PC-3 (cell line): ENCODE measurements at places on chromosomes 13 and 19. TPM values are rescaled to one million over a fixed set of nuclear protein-coding genes. Genes with fewer than 3 reads are reported as not detected.
A peak's percentile ranks its signal among the peaks of the same experiment; 100 is the strongest.

The ARMC6 gene
- total RNA-seq = 102 and 114 TPM in 2 replicates

The ZNF570 gene
- 0.07 and 0.63 TPM in 2 replicates for total RNA-seq

DNA sequence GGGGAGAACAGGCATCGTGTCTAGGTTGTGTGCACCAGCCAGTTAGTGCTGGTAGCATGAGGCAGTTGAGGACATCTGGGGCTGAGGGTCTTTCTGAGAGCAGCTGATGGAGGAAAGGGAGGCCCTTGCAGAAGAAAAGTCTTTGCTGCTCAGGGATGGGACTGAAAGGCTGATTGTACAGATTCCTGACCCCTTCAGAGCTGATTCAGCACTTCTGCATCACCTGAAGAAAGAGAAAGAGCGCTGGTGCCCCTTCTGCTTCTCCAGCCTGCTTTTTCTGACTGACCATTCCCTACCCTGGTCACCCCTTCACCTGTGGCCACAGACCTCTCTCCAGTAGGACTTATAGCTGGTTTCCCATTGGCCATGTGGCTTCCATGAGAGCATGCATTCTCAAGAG, 476.2 kb downstream of the TSHZ3 start:
- no peaks in the 10 kb centered on the region for H3K36me3 ChIP-seq
- H3K4me3 ChIP-seq = no peak overlapping the region
- no peak for DNase-seq

- H3K4me3 ChIP-seq = no peak overlapping the region
- H3K27me3 ChIP-seq = no peaks in the 10 kb centered on the region
- DNase-seq = peak; percentile 81
- H3K36me3 ChIP-seq = peaks cover 6% of the 10 kb centered on the region; the same call in 1 of the 2 replicates
- H3K27ac ChIP-seq = no peak overlapping the region
These were observed 3.5 kb downstream of the YJEFN3 start for GRCh38 chr19:19531951-19532805.
